ENCODE measurements at places on chromosomes 1 and 21.

DNA sequence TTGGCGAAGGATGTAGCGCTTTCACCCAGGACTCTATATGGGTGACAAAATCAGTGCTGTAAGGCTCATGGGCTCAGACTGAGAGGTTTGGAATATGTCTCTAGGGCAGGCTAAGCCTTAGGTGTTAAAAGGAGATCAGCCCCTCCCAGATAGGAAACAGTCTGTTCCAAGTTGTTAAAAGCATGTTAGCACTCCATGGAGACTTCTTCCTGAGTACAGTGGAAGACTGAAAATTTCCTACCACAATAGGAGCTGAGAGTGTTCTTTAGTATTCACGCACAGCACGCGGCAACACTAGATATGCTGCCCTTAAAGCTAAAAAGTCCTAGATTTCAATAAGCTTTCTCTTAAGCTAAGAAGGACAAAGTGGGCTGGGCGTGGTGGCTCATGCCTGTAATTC lies 122.1 kb downstream of the TRABD2B start:
- no peak for DNase-seq

DNA sequence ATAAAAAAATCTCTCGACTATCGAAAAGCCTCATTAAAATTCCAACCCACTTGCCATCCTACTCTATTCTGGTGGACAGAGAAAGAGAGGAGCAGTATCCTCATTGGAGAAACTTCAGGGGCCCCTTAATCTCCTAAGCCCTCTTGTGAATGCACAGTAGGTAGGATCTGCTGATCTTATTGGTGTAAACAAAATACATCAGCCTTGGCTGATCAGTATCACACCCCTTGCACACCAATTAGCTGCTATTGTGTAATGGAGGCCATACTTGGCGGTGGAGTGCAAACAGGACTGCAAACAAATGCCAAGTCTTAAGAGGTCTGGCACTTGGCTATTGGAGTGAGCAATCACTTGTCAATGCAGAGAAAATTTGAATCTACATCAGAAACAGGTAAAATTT lies 15.7 kb downstream of the VCAM1 start:
- DNase-seq: peak; percentile 50

DNA sequence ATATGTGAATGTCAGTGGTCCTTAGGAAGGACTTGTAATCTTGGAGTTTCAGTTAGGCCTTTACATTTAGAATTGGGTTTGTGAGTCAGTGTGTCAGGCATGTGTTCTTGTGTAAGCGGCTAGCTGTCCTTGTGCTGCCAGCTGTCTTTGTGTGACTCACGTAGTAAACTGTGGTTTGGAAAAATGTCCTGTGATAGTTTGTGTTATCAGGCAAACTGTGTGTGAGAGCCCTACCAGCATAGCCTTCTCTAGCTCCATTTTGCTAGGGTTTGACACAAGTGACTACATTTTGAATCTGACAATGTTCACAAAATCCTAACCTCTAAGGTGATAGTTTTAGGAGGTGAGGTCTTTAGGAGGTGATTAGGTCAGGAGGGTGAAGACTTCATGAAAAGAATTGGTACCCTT lies 6.9 kb upstream of the SLC35D1 start:
- no peak for DNase-seq

DNA sequence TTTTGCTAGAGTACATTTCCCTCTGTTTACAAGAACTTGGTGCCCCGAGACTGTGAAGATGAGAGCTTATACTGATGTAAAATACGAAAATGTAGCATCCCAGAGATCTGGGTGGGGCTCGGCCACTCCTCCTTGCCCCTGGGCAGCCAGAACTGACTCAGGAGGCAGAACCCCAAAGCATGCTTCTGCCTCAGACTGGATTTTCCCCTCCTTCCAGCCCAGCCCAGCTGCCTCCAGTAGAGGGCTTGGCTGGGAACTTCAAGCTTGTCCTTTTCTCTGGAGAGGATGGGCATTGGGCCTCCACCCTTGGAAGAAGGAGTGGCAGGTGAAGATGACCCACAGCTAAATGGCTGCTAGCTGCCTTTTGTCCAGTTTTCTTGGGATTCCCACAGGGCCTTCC lies 24.3 kb upstream of the BTG2 start:
- no peak for DNase-seq

- no peak for DNase-seq
These were observed 320.5 kb upstream of the NR5A2 start for GRCh38 chr1:199706826-199707606.

DNA sequence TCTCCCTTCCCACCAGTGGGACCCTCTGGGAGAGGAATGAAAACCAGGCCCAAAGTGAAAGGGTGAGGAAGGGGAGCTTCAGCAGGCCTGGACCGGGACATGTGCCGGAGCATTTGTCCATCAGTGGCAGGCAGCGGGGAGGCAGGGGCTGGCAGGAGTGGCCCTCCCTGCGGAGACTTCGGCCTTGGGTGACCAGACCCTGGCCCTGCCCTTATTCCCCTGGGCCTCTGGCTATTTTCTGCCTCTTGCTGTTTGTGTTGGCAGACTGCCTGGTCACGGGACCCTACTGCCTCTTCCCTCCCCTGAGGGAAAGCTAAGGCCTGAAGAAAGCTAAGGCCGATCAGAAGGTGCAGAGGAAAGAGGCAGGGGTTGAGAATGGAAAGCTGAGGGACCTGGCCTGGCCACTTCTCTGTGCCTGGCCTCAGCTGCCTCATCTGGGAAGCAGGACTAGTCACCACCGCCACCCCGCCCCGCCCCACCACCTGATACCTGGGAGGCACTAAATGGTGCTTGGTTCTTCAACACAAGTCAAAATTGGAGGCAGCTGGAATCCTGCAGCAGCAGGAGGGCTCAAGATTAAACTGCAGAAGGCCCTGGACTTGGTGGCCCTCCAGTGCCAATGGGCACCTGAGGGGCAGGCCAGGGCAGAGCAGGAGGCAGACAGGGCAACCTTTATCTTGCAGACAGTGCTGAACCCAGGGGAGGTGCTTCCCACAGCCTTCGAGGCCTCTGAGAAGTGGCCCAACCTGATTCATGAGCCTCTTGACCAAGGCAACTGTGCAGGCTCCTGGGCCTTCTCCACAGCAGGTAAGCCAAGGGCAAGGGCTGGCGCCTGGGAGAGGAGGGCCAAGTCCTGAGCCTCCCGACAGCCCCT lies 7.9 kb downstream of the TINAGL1 start:
- no peak for DNase-seq
